ENCODE measurements at places on chromosomes 6 and 20.

DNA sequence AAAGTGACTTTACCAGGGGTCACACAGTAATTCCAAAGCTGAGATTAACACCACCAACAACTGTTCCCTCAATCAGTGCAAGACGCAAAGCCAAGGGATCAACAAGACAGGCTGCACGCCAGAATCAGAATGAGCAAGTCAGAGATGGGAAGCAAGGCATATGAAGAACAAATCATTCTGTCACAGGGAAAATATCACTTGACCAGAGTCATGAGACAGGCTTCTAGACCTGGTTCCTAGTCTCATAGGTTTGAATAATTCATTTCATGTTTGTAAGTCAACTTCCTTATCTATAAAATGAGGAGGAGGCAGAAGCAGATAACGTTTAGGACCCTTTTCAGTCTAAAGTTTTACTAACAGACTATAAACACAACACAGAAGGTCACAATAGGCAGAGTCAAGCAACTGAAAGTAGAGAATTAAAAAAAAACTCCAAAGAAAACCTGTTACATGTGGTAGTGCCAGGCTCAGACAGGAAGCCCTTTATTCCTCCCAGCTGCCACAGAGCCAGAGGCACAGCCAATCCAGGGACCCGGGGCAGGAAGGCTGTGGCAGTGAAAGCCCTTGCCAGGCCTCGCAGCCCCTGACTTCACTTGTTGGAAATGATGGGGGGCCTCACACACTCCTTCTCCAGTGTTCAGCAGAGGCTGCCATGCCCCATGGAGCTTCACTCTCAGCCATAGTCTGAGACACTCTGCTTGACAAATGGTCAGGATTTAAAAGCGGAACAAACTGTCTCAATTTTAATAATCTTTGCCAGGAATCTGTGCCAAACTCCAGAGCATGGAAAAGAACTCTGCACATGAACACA lies 29.2 kb upstream of the DST start:
- peak; percentile 65 for DNase-seq

GRCh38 chr6:14727494-14728395 lies 518.1 kb upstream of the JARID2 start:
- no peak for DNase-seq

DNA sequence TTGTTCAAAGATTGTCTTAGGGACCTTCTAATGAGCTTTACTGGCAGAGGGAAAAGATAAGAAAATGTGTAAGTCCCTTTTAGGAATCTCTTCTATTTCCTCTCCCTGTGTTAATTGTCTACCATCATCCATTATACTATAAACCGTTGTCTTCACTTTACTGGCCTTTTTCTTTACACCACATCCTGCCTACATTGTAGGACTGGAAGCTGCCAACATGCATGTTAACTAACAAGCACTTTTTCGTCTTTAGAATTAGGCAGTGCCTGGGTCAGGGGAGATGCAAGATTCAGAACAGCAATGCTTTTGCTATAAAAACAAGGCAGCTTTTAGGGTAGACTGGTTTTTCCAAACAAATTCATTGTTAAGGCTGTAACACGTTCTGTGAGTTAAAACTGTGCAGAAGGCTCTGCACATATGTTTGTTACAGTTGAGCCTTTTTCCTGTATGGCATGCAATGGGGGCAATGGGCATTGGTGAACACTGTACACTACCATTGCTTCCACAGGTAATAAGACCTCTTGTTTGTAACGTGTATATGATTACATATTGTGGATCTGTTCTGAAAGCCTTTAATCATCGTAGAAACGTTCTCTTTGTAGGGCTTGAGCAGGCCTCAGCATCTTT lies 10.9 kb upstream of the PKIG start:
- DNase-seq, result no peak

GRCh38 chr6:147127587-147127986 lies 76.6 kb upstream of the STXBP5 start:
- no peak for DNase-seq

GRCh38 chr20:25064561-25065071 lies 6.7 kb upstream of the ACSS1 start:
- DNase-seq, result no peak

GRCh38 chr20:23584434-23585199 lies 16.3 kb upstream of the CST9L start:
- DNase-seq, result no peak

DNA sequence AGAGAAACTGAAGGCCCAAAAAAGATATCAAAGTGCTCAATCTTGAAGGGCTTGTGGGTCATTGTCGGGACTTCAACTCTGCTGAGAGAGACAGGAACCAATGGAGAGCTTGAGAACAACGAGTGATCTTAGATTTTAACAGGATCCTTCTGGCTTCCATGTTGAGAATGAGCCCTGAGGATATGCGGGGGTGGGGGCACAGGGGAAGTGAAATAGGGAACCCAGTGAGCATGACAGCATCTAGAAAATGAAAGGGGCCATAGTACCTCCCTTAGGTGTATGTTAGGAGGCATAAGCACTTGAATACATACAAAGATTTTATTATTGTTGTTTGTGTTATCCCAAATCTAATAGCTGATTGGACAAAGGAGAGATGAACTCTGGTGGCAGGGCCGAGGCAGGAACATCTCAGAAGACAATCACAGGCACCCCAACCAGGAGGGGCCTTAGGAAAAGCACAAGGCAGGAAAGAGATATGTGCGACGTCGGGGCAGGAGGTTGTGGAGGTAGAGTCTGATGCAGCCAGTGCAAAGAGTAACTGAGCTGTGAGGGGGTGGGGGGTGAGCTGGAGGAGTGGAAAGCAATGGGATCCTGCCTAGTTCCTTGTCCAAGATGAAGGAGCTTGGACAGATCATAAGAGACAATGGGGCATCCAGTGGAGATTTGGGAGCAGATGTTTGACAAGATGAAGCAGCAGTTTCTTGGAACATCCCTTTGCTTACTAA lies 10.4 kb downstream of the TGM6 start:
- no peak for DNase-seq

- no peak for DNase-seq
Observed at GRCh38 chr6:28357036-28357435, 7.3 kb downstream of the ZKSCAN3 start.

DNA sequence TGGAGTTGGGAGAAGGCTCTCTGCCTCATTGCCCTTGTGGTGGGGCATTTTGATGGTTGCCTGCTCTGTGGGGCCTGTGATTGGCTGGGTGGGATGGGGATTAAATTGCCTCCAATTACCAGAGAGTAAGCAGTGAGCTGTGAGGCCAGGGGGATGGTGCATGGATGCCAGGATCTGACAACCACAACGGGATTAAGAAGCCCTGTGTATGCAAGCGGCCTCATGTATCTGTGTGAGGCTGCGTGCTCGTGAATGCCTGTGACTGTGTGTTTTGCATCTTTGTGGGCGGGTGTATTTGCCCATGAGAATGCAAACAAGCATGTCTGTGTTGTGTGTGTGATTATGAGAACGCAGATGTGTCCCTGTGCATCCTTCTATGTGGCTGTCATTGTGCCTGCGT lies 46.1 kb downstream of the CD40 start:
- DNase-seq, result no peak

DNA sequence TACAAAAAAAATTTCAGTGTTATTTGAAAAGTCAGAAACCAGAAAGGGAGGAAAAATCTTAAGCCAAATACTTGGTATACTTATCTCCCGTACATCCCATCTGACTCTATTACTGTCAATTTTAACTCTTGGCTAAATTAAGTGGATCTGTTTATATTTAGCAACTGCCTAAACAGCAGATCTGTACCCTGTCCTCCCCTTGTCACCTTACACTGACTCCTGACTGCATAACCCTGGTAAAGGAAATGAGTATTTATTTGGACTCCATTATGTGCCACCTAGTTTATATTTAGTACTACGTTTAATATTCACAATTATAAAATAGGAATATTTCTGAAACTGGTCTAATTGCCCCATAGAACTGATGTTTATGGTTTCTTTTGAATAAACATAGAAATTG lies 730.2 kb upstream of the GJE1 start:
- DNase-seq, result no peak

DNA sequence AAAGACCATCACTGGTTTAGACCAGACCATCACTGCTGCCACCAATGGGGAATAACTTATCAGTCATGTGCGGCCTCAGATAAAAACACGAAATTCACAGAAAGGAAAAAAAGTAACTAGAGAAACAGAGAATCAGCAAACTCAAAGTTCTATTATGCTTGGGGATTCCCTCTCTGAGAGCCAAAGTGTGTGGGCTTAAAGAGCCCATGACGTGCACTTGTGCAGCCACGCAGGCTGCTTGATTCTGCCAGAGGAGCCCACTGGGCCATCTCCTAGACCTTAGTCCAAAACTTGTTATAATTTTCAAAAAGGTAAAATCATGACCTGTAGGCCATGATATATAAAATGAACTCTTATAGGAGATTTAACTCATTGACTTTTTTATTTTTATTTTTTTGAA lies 15.2 kb downstream of the RAB44 start:
- no peak for DNase-seq

DNA sequence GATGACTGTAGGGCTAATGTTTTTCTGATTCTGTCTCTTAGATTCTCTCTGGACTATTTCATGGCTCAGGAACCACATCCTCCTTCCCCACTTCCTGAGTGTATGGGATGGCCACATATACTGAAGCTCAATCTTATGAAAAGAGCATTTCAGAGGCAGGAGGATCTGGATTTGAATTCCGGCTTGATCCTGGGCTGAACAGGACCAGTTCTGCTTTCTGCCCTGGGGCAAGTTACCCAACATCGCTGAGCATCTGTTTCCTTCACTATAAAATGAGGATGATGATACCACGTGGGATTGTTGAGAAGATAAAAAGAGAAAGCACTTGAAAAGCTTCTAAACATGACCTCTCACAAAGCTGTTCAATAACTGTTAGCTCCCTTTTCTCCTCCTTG lies 168.4 kb upstream of the TNFAIP3 start:
- no peak for DNase-seq

GRCh38 chr6:48177786-48178185 lies 66.8 kb upstream of the PTCHD4 start:
- DNase-seq, result no peak

- DNase-seq, result no peak
Observed at GRCh38 chr6:133704371-133704770, 184.5 kb upstream of the TCF21 start.

DNA sequence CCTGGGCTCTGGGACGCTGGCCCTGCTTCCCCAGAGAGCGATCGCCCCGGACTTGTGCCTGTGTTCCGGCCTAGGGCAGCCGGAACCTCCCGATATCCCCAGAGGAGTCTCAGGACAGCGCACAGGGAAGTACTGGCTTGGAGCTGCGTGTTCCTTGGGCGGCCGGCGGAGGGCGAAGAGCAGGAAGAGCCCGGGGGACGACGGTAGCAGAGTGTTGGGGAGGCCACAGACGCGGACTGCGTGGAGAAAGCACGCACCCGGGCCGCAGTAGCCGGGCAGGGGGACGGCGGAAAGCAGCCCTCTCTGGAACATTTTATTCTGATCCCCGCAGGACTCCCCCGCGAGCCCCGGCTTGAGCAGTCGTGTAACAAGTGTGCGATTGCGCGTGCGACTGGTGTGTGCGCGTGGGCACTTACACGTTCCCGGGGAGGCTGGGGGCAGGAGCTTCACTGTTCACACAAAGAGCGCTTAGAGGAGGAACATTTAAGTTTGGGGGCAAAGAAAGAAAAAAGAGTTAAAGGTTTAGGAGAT lies 36.1 kb downstream of the NCR2 start:
- DNase-seq, result peak; percentile 84

Measured in stomach (tissue), 19 donors.